ENCODE measurements at places on chromosomes 5 and 9.

GRCh38 chr5:40160435-40160834, 519.3 kb upstream of the PTGER4 start:
- no peak for DNase-seq

- DNase-seq, result no peak
Measured at GRCh38 chr5:149886060-149886459, 58.5 kb downstream of the PDE6A start.

DNA sequence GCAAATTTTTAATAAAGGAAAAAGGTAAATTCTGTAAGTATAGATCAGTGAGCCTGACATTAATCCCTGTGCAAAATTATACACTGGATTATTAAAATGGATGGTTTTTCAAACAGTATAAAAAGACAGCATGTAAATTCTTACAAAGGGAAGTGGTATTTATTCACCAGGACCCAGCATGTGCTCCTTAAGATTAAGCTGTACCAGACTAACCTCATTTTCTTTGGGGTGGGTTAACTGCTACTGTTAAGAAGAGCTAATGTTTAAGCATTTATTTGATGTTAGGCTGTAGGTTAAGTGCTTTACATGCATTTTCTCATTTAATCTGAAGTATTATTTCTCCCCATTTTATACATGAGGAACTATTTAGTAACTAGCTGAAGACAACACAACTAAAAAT, 60.3 kb upstream of the RFX3 start:
- no peak for DNase-seq

DNA sequence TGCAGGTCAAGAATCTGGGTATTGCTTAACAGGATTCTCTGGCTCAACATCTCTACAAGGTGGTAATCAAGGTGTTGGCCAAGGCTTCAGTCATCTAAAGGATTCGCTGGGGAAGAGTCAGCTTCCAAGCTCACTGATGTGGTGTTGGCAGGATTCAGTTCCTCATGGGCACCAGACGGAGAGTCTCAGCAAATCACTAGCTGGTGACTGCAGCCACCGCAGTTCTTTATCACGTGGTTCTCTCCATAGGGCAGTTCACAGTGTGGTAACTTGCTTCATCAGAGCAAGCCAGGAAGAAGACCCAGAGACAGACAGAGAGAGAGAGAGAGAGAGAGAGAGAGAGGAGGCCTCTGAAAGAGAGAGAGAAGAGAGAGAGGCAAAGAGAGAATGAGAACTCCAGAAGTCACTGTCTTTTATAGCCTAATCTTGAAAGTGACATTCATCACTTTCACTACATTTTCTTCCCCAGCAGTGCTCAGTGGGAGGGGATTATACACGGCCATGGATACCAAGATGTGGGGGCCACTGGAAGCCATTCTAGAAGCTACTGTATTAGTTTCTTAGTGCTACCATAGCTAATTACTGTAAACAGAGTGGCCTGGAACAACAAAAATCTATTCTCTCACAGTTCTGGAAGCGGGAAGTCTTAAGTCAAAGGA, 109.2 kb upstream of the SMIM23 start:
- no peak for DNase-seq

- DNase-seq, result no peak
Measured at GRCh38 chr5:180120237-180121101, 48.9 kb upstream of the RNF130 start.

DNA sequence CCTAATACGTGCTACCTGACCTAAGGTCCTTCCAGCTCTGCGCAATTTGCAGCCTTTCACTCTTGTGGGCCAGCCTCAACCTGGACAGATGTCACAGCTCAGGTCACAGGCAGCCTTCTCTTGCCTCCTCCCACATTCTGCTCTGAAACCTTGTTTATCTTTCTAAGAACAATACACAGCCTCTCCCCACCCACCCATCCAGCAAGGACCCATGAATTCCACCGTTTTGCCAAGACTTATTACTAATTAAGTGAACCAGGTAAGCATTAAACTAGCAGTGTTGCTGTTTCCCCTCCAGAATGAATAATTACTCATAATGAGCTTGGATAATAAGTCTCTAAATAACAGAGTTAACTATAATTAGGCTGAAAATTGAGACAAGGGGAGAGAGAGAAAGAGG, 11.0 kb downstream of the FABP6 start:
- DNase-seq, result no peak
